Esophagus squamous epithelium (tissue), 5 donors: ENCODE measurements at places on chromosomes 11 and 22.

GRCh38 chr11:114058026-114058706, 1.3 kb upstream of the ZBTB16 start:
- DNase-seq, result no peak

GRCh38 chr11:80846979-80847378, 1406.1 kb upstream of the TENM4 start:
- no peak for DNase-seq

GRCh38 chr22:47690586-47690985, 928.1 kb downstream of the TBC1D22A start:
- no peak for DNase-seq

DNA sequence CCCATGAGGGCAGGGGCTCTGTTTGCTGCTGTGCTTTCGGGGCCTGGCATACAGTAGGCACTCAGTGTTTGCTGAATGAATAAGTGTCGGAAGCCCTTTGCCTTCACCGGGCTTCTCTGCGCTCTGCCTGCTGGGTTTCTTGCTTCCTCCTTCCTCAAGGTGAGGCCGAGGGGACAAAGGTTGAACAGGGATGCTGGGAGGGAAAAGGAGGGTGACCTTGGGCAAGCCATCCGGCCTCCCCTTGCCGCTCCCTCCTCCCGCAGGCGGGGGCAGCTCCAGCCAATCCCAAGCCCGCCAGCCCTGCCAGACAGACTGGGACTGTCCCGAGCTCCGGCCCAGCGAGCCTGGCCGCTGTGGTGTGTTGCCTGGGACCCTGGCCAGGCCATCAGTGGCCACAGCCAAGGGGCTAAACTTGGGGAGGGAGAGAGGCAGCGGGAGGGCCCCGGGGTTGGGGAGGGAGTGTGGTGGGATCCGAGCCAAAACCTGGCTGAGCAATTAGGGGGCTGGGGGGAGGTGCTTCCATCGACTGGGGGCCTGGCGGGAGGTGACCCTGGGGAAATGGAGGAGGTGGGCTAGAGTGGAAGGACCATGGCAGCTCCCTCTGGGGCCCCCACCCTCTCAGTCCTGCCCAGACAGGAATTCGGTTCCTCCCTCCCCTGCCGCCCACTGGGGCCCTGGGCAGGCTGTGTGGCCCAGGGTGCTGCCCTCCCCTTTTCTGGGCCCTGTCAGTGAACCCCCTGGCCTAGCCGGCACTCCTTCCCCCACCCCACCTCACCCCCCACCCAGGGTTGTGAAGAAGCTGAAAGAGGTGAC, 3.4 kb upstream of the RCOR2 start:
- no peak for DNase-seq

- DNase-seq, result no peak
Measured at GRCh38 chr22:50452649-50453048, 22.2 kb downstream of the SBF1 start.

GRCh38 chr11:70467201-70468085, 69.1 kb downstream of the CTTN start:
- no peak for DNase-seq

GRCh38 chr11:37230865-37231264, 632.8 kb upstream of the RAG2 start:
- DNase-seq, result no peak

GRCh38 chr11:66626926-66627325, 10.5 kb downstream of the RBM14 start:
- no peak for DNase-seq

- DNase-seq, result no peak
Measured at GRCh38 chr11:130118636-130119387, 40.8 kb upstream of the ST14 start.

DNA sequence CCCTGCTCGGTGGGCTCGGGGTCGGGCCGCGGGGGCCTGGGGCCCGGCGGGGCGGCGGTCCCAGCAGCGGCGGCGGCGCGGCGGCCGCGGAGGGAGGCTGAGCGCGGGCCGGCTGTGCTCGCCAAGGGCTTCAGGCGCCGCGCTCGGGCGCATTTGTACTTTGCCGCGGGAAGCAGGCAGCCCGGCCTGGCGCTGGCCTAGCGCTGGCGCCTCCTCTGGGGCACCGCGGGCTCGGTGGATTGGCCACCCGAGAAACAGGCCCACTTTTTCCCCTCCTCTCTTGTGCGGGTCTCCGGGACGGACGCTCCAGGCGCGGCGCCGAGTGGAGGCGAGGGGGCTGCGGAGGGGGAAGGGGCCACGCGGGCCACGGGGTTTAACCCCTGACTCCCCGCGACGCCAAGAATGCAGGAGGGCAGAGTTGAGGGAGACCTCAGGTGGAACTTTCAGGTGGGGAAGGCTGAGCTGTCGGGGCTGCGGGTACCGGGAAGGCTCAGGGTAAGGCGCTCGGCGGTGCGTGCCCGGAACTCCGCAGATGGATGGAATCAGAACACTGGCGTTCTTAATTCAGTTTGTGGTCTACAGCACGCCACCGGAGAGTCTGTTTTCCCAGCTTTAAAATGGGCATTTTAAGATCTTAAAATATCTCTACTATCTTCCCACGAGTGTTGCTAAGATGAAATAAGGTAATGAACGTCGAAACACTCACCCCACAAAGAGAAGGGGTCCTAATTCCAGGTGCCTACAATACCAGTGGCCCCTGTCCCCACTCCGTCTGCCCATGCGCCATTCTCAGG, at the start of gene CHRDL2:
TSS of gene CHRDL2 (minus strand) at position 126 of the 794 bp plus-strand sequence. CDS start 538 bp downstream, outside the sequence.
- DNase-seq, result no peak

GRCh38 chr11:11910541-11910940, 68.8 kb downstream of the USP47 start:
- DNase-seq, result no peak

DNA sequence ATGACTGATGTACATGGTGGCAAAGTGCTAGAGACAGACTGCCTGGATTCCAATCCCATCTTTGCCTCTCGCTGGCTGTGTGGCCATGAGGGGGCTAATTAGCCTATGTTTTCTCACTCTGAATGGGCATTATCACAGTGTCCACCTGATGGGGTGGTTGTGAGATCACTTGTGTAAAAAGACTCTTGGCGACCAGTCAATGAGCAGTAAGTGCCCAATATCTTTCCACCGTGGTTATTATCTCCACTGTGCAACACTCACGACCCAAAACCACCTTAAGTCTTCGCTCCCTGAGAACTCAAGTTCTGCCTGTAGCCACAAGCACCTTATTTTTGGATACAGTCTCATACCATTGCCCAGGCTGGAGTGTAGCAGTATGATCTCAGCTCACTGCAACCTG, 52.1 kb downstream of the PLEKHA7 start:
- DNase-seq, result no peak

GRCh38 chr11:45960387-45961095, 38.1 kb downstream of the LARGE2 start:
- no peak for DNase-seq
